ENCODE measurements at places on chromosomes 4 and X. TPM values are rescaled to one million over a fixed set of nuclear protein-coding genes. Genes with fewer than 3 reads are reported as not detected.

GRCh38 chr4:151935411-151935810 is 174.6 kb upstream of the GATB start:
- H3K4me1 ChIP-seq = no peaks in the 10 kb centered on the region
- no peaks in the 10 kb centered on the region for H3K27me3 ChIP-seq
- H3K27ac ChIP-seq = no peak overlapping the region

SYN1 gene
- 1.5 TPM for total RNA-seq

DNA sequence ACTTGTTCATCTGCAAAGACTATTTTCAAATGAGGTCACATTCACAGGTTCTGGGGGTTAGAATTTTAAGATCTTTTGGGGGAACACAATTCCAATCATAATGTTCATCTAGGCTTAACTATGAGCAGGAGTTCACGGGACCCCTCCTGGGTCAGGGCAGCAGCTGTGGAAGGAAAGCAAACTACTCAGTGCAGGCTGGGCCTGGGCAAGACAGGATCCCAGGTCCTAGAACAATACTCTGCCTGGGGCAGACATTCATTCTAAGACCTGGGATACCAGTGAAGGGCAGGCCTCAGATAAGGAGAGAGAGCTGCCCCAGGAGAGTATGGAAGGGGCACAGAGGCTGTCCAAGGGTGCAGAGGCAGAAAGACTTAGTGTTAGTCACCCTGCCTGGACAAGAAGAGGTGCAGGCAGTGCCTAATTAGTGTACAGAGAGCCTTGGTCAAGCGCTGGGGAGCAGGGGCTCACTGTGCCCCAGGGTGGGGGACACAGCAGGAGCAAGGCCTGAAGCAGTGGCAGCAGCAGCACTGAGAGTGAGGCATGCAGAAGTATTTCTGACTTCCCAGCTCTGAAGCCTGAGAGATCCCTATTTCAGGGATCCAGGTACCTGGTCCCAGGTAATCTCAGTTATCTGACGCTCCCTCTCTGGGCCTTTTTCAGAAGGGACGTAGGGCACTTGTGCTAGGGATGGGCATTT is 123.0 kb upstream of the MAMLD1 start:
- no peak overlapping the region for H3K27ac ChIP-seq
- no peaks in the 10 kb centered on the region for H3K27me3 ChIP-seq
- H3K36me3 ChIP-seq = no peaks in the 10 kb centered on the region
- H3K4me3 ChIP-seq = no peak overlapping the region
- DNase-seq = no peak

DNA sequence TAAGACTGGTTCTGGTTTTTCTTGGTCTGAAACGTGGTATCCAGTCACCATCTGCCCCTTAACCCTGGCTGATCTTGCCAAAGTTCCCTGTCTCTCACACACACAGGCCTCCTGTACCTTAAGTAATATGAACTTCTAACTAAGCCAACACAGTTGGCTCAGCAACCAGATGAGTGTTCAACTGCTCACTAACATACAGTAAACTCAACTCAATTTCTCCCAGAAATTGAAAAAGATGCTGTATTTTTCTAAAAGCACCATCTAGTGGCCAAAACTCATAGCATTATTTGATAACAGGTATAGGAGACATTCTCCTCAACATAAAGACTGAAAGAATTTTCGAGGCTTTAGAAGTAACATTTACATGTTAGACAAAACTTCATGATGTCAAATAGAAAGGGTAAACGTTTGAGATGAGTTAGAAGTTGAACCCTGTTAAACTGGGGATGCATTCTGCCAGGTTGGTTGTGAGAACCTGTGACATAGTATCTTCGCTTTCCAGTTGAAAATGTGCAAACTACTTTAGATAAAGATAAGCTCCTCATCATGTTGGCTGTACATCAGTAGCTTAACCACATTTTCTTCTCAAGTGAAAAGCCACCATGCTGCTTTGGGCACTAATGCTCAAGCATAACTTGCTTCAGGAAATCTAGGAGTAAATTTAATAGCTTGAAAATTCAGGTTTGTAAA is 31.2 kb downstream of the CCNI start:
- no peak overlapping the region for H3K4me3 ChIP-seq
- no peaks in the 10 kb centered on the region for H3K27me3 ChIP-seq
- H3K4me1 ChIP-seq = no peaks in the 10 kb centered on the region
- no peak overlapping the region for H3K27ac ChIP-seq

GRCh38 chr4:143404555-143404954 is 67.9 kb downstream of the GAB1 start:
- H3K36me3 ChIP-seq = no peaks in the 10 kb centered on the region
- no peaks in the 10 kb centered on the region for H3K27me3 ChIP-seq
- no peak overlapping the region for H3K27ac ChIP-seq
- H3K4me3 ChIP-seq = no peak overlapping the region

DNA sequence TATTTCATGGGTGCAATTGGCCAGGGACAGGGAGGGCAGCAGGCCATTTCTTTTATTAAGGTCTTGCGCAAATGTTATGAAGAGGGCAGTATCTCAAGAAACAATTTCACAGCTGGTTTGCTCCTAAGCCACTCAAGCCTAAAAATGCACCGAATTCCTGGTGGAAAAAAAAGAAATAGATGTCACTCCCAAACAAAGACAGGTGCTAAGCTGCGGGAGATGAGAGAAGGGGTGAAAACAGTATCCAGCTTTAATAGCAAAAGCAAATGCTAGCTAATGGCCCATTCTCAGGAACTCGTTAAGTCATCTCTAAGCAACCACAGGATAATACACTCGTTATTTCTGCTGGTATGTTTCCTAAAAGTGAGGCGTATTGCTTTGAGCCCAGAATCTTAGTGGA is 116.4 kb downstream of the ARX start:
- H3K4me3 ChIP-seq = no peak overlapping the region
- no peak for DNase-seq
- H3K27me3 ChIP-seq = no peaks in the 10 kb centered on the region
- H3K4me1 ChIP-seq = no peaks in the 10 kb centered on the region
- H3K27ac ChIP-seq = no peak overlapping the region

PPEF1 gene
- not detected for total RNA-seq

DNA sequence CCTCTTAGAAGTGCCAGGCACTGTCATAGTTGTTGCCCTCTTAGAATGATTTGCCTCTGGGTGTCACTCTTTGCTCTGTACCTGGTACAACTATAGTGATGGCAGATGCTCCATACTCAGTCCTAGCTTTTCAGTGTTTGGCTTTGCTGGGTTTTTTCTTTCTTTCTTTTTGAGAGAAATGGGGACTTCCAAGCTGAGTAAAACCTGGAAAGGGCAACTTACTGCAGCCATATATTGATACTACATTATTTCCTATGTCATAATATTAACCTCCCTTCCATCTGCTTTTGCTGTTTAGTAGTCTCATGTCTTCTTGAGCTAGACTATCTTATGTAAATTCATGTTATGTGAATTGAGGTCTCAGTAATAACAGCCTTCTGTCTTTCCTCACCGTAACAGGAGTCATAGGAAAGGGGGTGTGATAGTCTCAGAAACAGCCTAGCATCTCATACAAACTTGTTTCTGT is 49.0 kb downstream of the NIPAL1 start:
- H3K36me3 ChIP-seq = no peaks in the 10 kb centered on the region
- H3K27ac ChIP-seq = no peak overlapping the region
- no peak overlapping the region for H3K4me3 ChIP-seq
- no peak for DNase-seq

- H3K4me3 ChIP-seq = no peak overlapping the region
- no peaks in the 10 kb centered on the region for H3K36me3 ChIP-seq
- no peaks in the 10 kb centered on the region for H3K4me1 ChIP-seq
- no peaks in the 10 kb centered on the region for H3K27me3 ChIP-seq
- H3K27ac ChIP-seq = no peak overlapping the region
Observed at GRCh38 chr4:15341733-15342300, 86.0 kb upstream of the C1QTNF7 start.

DNA sequence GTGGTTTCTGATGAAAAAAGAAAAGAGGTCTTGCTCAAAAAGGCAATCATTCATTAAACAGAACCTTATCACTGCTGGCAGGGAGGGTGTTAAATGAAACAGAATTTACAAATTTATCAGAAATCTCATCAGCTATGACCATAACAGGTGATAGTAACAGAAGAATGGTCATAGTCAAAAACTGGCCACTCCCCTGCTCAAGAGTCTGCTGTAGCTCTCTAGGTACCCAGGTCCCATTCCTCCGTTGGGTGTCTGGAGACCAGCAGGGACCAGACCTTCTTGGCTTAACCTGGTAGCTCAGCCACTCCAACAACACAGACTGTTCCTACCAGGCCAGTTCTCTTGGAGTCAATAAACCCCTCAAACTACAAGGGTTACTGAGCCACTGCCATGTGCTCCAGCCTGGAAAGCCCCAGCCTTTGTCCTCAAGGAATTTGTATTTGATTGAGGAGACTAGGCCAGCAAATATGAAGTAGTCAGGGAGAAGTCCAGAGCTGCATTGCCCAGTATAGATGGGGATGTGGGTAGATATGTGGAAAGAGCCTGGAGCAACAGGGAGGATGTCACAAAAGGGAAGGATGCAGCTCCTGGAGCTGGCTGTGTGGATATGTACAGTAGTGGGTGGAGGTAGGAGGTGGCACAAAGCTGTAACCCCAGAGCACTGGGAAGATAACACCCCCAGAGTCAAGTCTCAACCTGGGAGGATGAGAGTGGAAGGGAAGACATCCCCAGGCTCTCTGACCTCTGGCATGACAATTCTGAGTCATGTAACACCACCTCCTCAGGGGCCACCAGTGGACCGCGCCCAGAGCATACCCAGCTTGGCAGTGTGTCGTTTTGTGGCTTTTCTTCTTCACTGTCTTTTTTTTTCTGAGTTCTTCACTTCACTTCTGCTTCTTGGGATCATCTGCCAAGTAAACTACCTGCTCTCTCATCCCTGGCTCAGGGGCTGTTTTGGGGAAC is 21.9 kb downstream of the RASL11B start:
- H3K27me3 ChIP-seq = no peaks in the 10 kb centered on the region
- DNase-seq = no peak
- H3K27ac ChIP-seq = no peak overlapping the region
- no peak overlapping the region for H3K4me3 ChIP-seq

- H3K36me3 ChIP-seq = no peaks in the 10 kb centered on the region
- H3K4me3 ChIP-seq = no peak overlapping the region
- no peaks in the 10 kb centered on the region for H3K4me1 ChIP-seq
- no peaks in the 10 kb centered on the region for H3K27me3 ChIP-seq
- no peak overlapping the region for H3K27ac ChIP-seq
Observed at GRCh38 chr4:108433832-108434231, 186.5 kb upstream of the RPL34 start.

DNA sequence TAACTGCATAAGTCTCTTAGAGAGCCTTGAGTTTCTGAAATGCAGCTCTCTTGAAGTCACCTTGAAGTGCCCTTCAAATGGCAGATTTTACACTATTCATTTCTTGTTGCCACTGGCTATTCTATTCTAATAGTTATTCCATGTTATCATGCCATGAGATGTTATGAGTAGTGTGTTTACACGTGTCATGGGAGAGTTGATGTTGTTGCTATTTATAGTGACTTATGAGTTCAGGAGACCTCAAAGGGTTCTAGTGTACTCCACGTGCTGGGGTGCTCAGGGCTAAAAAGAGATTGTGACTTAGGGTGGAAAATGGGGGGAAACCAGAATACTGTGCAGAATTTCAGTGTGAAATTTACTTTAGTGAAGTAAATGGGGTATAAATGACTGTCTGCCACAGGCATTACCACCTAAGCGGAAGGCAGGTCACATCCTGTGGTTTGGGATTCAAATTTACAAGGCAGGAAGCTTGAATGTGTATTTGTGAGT is 77.1 kb upstream of the SLC4A4 start:
- H3K4me1 ChIP-seq = no peaks in the 10 kb centered on the region
- DNase-seq = no peak
- H3K27me3 ChIP-seq = no peaks in the 10 kb centered on the region
- no peak overlapping the region for H3K27ac ChIP-seq
- H3K36me3 ChIP-seq = no peaks in the 10 kb centered on the region
- H3K4me3 ChIP-seq = no peak overlapping the region

GRCh38 chr4:154616731-154617130 is 4.3 kb upstream of the FGG start:
- no peak for DNase-seq
- H3K27ac ChIP-seq = no peak overlapping the region
- no peaks in the 10 kb centered on the region for H3K27me3 ChIP-seq
- H3K4me3 ChIP-seq = no peak overlapping the region
- H3K4me1 ChIP-seq = no peaks in the 10 kb centered on the region
- no peaks in the 10 kb centered on the region for H3K36me3 ChIP-seq

GRCh38 chrX:87813566-87813965 is 296.0 kb downstream of the KLHL4 start:
- H3K27me3 ChIP-seq = no peaks in the 10 kb centered on the region
- no peaks in the 10 kb centered on the region for H3K36me3 ChIP-seq
- H3K27ac ChIP-seq = no peak overlapping the region
- DNase-seq = no peak
- H3K4me1 ChIP-seq = no peaks in the 10 kb centered on the region

KCNE5 gene
- total RNA-seq = not detected

DNA sequence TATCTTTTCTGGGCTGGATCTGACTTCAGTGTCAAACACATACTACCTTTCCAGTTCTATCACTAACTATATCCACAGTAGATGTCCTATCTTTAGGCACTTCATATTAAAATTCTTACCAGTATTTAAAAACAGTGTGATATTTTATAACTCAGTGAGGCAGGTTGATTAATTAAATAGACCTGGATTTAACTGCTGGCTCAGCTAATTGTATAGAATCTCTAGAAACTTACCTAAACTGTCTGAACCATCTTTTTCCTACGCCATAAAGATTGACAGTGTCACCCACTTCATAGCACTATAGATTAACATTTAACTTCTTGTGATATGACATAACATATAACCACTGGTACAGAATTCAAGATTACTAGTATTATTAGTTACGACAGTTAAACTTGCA is 935.3 kb downstream of the FAT4 start:
- no peaks in the 10 kb centered on the region for H3K27me3 ChIP-seq
- H3K4me1 ChIP-seq = no peaks in the 10 kb centered on the region
- H3K27ac ChIP-seq = no peak overlapping the region
- no peak overlapping the region for H3K4me3 ChIP-seq
- no peaks in the 10 kb centered on the region for H3K36me3 ChIP-seq

TBC1D8B gene
- 11.6 TPM for total RNA-seq

DNA sequence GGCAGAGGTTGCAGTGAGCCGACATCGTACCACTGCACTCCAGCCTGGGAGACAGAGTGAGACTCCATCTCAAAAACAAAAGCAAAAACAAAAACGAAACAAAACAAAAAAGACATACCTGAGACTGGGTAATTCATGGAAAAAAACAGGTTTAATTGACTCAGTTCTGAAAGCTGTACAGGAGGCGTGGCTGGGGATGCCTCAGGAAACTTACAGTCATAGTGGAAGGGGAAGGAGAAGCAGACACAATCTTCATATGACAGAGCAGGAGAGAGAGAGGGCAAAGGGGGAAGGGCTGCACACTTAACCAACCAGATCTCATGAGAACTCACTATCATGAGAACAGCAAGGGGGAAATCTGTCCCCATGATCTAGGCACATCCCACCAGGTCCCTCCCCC is 229.5 kb downstream of the STK32B start:
- H3K27ac ChIP-seq = no peak overlapping the region
- DNase-seq = no peak
- no peaks in the 10 kb centered on the region for H3K27me3 ChIP-seq

- H3K4me1 ChIP-seq = peaks cover 14% of the 10 kb centered on the region
- H3K27ac ChIP-seq = peak overlapping the region; percentile 84
- no peaks in the 10 kb centered on the region for H3K27me3 ChIP-seq
- no peak for DNase-seq
- H3K4me3 ChIP-seq = no peak overlapping the region
- H3K36me3 ChIP-seq = no peaks in the 10 kb centered on the region
Observed at GRCh38 chr4:40548256-40548655, 81.4 kb downstream of the RBM47 start.

CACNA1F gene
- total RNA-seq = 1.0 TPM

GRCh38 chr4:118682928-118683327 is 2.3 kb upstream of the METTL14 start:
- no peaks in the 10 kb centered on the region for H3K27me3 ChIP-seq
- peaks cover 1% of the 10 kb centered on the region for H3K36me3 ChIP-seq
- no peaks in the 10 kb centered on the region for H3K4me1 ChIP-seq
- no peak for DNase-seq
- no peak overlapping the region for H3K27ac ChIP-seq
